ENCODE measurements at places on chromosomes 13 and 19.

- no peak for DNase-seq
These were observed 4.2 kb downstream of the CYTH2 start for GRCh38 chr19:48473161-48473966.

DNA sequence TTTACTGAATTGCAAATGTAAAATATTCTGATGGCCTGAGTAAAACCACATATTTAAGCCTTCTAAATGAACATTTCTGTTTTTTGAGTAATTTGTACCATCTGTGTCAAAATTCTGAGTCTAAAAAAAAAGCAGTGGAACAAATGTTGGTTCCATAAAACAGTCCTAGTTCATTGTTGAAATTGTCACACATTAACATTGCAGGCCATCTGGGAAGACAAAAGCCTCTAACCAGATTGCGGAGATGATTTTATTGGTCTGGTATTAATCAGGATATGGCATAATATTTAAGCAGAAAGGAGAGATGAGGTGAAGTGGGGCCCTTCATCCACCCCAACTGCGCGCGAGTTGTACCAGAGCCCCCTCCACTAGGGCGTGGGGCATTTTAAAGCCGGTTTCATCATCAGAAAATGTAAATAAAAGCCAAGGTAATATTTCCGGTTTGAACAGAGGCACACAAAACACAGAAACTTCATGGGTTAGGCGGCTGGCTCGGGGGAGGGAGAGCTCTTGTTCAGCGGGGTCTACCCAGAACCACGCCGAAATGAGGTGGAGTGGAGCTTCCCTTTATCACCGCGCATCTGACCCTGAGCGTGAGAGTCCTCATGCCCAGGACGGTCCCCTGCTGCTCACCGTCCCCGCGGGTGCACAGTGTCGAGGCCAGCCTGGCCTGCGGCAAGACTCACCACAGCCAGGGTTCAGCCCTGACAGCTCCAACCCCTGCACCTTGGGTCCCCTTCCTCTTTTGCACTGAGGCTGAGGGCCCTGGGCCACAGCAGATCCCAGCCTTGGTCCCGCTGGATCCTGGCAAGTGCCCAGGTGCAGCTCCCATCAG is 169.2 kb downstream of the URI1 start:
- no peak for DNase-seq

GRCh38 chr13:50130123-50130946 is 115.1 kb downstream of the KCNRG start:
- DNase-seq: peak; percentile 78

GRCh38 chr13:26344980-26345379 is 91.1 kb downstream of the CDK8 start:
- DNase-seq: no peak

DNA sequence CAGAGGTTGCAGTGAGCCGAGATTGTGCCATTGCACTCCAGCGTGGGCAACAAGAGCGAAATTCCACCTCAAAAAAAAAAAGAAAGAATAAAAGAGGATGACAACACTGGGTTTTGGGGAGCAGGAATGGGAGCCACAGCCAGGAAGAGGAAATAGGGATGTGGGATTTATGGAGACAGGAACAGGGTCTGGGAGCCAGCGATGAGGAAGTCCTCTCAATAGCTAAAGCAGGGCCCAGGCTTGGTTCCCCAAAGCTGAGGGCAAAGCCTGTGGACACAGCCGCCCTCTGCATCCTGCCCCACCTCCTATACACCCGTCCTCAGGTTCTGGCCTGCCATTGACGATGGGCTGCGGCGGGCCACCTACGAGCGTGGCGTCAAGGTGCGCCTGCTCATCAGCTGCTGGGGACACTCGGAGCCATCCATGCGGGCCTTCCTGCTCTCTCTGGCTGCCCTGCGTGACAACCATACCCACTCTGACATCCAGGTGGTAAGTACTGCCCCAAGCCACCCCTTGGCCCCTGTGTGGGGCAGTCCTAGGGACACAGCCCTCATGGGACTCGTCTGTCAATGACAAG is 13.6 kb downstream of the HIPK4 start:
- no peak for DNase-seq

DNA sequence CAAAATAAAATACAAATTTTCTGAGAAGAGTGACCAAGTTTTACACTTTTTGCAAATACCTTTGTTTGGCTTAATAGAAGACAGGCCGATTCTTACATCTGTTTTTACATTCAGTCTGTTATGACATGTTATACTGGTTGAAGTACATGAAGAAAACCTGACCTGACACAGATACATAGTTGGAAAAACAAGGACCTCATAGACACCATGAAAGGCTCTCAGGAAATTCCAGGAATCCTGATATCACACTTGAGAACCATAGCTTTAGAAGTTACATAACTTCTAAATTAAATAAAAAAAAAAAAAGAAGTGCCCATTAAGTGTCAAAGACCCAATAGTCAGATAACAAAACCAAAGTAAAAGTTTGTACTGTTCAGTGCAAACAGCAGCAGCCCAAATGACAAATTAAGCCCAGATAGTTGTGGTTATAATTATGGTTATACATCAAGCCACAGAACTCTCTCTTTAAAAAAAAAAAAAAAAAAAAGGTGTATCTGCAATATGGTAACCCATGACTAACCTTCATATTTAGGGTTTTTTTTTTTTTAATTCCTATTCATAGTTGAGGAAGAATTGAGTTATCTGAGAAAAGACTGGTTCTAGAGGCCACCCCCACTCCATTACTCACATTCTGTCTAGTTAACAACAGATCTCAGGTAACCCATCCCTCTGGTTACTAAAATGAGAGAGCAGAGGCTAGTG is 19.8 kb downstream of the RBM26 start:
- DNase-seq: no peak

DNA sequence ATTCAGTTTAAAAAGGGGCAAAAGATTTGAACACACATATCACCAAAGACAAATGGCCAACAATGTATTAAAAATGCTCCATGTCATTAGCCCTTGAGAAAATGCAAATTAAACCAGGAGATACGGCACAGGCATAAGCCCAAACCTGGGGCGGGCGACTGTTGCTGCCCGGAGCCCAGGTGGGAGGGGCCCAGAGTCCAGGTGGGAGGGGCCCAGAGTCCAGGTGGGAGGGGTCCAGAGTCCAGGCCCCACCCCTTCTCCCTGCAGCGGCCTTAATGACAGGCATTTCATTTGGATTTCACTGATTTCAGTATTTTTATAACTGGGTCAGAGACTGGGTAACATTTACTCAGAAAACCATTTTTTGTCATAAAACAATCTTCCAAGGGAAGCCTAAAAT is 78.2 kb downstream of the RASA3 start:
- DNase-seq: no peak

GRCh38 chr13:95614641-95615245 is 29.8 kb downstream of the DZIP1 start:
- DNase-seq: no peak

- DNase-seq: no peak
These were observed 923 bp downstream of the DOCK9 start for GRCh38 chr13:98976941-98977340.

GRCh38 chr13:20362484-20363041 is 130.4 kb upstream of the GJB6 start:
- DNase-seq: no peak

DNA sequence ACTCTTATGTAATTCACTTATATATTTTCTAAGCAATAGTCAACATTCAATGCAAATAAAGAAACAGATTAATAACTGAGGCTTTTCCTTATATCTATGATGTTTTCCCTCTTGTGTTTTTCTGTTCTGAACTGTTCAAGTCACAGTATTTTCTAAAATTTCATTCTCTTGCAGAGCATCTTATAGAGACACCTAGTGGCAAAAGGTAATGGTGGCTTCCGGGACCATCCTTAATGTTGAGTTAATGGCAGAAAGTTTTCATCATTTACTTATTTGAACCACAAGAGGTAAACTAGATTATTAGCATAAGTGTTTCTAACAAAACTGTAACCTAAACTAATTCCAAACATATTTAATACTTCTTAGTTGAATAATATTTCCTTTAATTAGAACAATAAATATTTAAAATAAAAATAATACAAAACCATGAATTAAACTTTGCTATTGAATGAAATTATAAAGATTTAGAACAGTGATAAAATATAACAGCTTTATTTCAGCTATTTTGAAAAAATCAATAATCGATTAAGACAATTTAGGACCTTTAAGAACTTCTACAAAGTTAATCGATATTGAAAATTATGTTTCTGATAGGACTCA is 1.7 kb upstream of the SLITRK5 start:
- peak; percentile 10 for DNase-seq
